ENCODE measurements at places on chromosomes 3 and 15. TPM values are rescaled to one million over a fixed set of nuclear protein-coding genes. Genes with fewer than 3 reads are reported as not detected.

KCNAB1 gene
- total RNA-seq = 2.6 TPM

DZIP3 gene
- 16.8 TPM for total RNA-seq

PLXND1 gene
- 12.1 TPM for total RNA-seq

TMCO5A gene
- total RNA-seq = not detected

COL8A1 gene
- 5.2 TPM for total RNA-seq

XCR1 gene
- not detected for total RNA-seq

DNA sequence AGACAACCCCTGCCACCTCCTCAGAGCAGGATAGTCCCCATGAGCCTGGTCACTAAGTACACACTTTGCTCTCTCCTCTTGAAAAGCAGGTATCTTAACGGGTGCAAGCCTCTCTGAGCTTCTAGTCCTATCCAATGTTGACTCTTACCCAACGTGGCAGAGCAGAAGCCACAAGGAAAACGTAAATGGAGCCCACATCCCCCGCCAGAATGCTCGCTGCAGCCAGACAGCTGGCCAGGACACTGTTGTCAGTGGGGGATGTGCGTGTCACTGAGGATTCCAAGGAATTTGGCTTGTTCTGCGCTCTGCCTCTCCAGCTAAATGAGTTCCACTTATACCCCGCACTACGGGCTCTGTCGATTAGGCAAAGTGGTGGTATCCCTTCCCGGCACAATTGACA, 67.8 kb upstream of the IGF1R start:
- DNase-seq = peak; percentile 34

GRCh38 chr15:48411971-48412591, 80.9 kb downstream of the DUT start:
- DNase-seq = peak; percentile 60

DNA sequence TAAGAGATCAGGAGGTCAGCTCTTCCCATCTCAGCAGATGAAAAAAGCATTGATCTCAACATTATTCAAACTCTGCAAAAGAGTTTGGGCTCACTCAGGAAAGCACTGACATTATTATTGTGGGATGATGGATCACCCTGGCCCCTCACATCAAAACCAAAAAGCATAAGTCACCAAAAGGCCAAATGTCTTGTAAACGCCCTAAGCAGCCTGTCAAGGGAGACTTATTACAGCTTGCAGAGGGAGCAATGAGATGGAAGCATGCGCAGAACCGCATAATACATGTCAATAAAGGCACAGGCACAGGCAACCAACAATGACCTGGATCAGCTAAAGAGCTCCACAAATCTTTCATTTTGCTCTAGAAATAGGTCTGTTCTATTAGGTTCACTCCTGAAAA, 4.6 kb downstream of the FSIP1 start:
- no peak for DNase-seq

- peak; percentile 54 for DNase-seq
Observed at GRCh38 chr15:37098468-37099318, 1.7 kb downstream of the MEIS2 start.

GRCh38 chr3:60095516-60095915, 1045.7 kb upstream of the CFAP20DC start:
- no peak for DNase-seq

GRCh38 chr15:94306700-94307650, 75.6 kb downstream of the MCTP2 start:
- peak; percentile 32 for DNase-seq

GRCh38 chr3:13539671-13540070, 9.3 kb upstream of the FBLN2 start:
- no peak for DNase-seq

- no peak for DNase-seq
Observed at GRCh38 chr15:76866008-76866407, 39.1 kb downstream of the SCAPER start.

GRCh38 chr15:59116141-59116540, 11.2 kb downstream of the CCNB2 start:
- no peak for DNase-seq

GRCh38 chr3:58237941-58238681, 519 bp downstream of the ABHD6 start:
- peak; percentile 17 for DNase-seq

DNA sequence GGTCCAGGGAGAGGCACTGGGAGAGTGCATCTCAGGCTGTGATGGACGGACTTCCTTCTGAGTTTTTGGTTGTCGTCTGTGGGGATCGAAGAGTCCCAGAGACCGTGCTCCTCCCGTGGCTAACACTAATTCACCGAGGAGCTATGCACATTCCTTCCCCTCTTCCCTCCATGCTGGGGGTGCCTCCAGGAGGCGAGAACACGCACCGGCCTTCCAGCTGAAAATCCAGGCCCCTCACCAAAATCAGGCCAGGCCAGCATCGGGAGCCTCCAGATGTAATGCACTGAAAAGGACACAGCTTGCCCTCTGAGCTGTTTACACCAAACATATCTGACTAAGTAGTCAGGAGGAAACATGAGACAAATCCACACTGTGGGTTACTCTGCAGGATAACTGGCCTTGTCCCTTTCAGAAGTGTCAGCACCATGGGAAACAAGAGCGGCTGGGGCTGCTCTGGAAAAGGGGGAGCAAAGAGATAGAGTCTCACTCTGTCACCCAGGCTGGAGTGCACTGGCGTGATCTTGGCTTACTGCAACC, 5.5 kb downstream of the RNU5B-1 start:
- no peak for DNase-seq

- DNase-seq = no peak
Observed at GRCh38 chr3:124172816-124173215, 180.9 kb upstream of the ROPN1 start.

- DNase-seq = no peak
Observed at GRCh38 chr3:177688152-177688551, 490.9 kb upstream of the TBL1XR1 start.

GRCh38 chr3:108493862-108494261, 16.5 kb downstream of the MYH15 start:
- peak; percentile 47 for DNase-seq

DNA sequence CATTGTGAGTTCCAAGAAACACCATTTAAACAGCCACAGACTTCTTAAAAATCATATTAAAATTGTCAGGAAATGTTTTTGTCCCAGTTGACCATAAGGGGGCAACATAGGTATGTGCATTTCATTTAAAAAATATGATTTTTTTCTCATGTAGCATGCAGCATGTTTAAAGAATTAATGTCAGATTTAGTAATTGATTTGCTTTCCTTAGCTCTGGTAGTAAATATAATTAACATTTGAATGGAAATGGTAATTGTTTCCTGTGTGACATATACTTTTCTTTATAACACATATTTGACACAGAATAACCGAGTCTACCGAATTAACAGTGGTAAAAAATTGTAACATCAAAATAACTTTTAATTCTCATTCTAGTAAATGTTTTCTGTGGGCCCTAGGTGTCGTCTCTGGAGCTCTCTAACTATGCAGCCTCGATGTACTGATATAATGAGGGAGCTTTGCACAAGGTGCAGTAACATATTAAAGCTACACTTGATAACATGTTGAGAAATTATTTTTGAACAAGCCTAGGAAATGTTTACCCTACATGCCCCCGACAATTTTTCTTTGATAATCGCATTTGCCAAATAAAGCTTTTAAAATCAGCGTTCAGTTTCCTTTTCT, 34.9 kb downstream of the NXPE3 start:
- DNase-seq = no peak

DNA sequence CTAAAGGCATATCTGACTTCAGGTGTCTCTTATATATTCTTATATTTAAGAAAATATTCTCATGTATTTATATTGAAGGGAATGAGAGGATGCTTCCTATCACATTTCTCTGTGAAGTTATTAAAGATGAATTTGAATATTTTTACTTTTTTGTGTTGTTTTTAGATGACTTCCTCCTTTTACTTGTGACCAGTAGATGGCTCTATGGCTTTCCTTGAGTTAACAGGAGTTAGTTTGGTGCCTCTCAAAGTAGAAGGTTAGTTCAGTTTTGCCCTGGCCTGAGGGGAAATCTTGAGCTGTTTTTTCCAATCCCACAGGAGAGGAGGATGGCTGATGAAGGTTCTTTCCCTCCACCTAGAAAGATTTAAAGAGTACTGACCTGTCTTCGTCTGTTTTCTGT, 80.7 kb downstream of the SQOR start:
- DNase-seq = no peak

DNA sequence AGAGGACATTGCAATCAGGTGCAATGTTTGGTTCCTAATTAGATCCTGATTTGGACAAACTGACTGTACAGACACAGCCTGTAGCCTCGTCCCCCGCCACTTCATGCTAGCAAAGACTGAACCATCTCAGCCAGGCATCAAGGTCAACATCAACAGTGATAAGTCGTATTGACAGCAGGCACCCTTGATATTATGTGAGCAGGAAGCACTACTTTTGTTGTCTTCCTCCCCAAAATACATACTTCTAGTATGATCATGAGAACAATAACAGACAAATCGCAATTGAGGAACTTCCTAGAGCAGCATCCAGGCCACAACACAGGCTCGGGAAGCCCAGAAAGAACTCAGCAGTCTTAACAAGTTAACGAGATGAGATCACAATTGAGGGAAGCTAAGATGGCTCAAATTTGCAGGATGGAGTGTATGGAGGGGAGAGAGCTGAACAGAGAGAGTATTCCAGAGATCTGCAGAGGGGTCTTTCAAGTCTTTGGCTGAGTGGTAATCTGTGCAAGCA, 20.4 kb downstream of the TGM5 start:
- DNase-seq = no peak

DNA sequence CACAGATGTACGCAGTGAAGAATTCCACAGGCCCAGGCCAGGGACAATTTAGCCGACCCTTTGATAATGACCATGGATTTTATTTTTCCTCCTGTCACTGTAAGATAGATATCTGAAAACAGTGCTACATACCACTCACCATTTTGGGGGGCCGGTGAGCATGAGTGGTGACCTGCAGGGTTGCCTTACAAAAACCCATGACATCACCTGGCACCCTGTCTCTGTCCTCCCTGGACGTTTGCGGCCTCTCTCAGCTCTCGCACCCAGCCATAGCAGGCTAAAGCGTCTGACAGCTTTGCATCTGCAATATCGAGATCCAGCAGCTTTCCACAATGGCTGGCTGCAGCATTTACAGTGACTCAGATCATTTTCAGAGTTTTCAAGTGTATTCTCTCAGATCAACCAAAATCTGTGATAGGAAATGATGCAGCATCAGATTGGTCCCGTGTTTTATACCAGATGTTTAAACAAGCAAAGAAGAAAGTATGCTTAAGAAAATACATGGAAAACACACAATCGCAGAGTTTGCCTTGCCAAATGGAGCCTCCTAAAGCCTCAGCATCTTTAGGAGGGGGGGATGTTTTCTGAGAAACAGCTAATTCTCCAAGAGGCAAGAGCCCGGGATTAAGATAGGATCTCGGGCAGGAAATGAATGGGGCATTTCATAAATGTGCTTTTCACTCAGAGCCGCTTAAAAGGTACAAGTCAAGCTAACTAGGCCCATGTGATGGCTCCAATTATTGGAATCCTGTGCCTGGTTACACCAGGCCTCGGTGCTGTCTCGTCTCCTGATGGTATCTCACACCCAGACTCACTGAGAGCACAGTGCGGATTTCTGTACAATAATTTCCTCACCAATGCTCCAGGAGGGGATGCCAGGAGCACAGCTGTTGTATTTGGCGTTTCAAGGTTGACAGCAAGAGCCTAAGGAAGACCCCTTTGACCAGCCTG, 257.3 kb downstream of the XXYLT1 start:
- DNase-seq = no peak

DNA sequence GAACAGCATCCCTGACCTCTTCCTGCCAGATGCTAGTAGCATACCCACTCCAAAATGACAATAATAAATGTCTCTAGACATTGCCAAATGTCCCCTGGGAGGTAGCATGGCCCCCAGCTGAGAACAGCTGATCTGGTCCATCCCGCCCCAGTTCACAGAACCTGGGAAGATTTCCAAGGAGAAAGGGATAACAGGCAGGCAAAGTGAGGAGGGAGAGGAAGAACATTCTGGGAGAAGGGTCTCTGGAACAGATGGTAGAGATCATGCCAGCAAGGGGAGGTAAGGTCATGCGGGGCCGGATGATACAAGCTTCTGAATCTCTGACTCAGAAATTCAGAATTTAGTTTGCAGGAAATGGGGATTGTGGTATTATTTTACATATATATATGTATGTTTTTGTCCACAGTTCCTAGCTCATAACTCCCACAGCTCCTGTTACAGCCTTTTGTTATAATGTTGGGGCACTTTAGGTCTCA, 192.7 kb downstream of the SUCLG2 start:
- DNase-seq = peak; percentile 37
